NCI-H2227 treated with DMSO at 0.1 percent for 48 hours (cell line): ENCODE measurements at places on chromosomes 6 and 20.

DNA sequence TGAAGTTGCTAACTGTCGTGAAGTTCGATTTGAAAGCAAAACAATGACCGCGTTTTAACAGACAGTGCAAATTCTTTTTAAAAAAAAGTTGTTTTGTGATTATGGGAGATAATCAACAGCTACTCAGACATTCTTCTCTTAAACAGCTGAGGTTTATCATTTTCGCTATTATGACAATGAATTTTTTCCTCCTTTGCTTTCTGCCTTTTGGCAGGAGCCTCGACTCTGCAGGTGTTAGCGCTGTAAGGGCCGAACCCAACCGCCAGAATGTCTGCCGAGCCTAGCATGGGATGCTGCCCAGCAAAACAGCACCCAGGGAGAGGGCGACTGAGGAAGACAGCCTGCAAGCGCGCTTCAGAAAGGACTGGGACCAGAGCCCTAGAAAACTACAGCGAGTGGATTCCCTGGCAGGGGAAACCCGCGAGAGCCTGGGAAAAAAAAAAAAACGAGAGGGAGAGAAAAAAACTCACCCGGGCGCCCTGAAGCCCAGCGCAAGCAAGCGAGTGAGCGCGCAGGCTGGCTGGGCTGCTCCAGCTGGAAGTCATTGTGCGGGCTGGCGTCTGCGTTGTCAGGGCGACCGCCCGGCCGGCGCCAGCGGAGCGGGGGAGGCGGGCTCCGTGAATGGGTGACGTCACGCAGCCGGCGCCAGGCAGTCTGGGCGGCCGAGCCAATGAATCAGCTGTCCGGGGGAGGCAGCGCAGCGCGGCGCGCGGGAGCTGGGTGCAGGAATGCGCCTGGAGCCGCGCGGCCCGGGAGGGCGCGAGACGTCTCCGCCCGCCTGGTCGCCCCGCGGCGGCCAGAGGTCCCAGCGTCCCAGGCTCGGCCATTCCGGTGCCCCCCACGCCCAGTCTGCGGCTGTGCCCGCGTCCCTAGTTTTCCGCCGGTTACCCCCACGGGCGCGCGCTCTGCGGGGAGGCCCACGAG is 32.7 kb upstream of the ID4 start:
- peak; percentile 91 for DNase-seq

GRCh38 chr6:74091136-74091793 is 395.3 kb downstream of the CD109 start:
- DNase-seq, result no peak

DNA sequence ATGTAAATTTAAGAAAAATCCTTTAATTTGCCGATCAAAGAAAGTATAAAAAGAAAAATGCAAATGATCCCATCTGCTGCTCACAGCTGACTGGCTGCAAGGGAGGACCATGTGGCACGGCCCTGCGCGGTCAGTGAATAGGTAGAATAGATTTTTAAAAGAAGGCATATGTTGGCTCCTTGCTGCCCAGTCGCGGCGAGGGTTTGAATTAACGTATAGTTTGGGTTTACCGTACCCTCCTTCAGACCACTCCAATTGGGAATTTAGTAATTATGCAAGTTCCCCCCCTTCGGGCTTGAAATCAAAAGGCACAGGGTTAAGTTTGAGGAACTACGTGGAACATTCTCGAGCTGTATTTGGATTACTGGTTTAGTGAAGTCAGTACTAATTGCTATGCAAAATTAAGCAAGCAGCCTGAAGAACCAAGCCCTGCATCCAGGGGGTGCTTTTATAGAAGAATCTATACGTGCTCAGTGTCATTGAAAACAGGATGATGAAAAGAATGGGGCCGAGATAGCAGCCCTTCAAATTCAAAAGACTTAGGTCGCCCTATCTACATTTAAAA is 1.1 kb upstream of the BEND3 start:
- peak; percentile 62 for DNase-seq

- peak; percentile 66 for DNase-seq
Measured at GRCh38 chr6:188821-189655, 103.2 kb upstream of the DUSP22 start.

- DNase-seq, result no peak
Measured at GRCh38 chr6:42704251-42704936, 18.0 kb downstream of the PRPH2 start.
